ENCODE measurements at places on chromosomes 13 and 19.

- no peak for DNase-seq
Measured at GRCh38 chr13:46380242-46380641, 6.8 kb downstream of the RUBCNL start.

DNA sequence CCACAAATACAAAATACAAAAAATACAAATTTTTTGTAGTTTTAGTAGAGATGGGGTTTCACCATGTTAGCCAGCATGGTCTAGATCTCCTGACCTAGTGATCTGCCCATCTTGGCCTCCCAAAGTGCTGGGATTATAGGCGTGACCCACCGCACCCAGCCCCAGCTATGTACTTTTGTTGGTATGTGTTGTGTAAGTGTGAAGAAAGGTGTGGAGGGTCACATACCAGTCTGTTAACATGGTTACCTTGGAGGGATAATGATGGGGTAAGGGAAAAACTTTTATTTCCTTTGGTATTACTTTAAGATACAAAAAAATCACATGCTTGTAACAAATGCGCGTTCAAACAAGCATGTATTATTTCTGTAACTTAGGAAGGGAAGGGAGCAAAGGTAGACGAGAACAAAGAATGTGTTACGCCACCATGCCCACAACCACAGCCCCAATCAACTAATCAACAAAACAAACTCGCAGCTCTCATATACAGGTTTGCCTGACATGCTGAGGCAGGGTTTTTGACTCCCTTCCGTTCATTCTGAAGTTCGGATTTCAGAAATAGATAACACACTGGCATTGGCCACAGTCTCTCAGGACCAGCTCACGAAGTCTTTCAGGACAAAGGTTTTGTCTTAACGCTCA lies 13.5 kb upstream of the VWA8 start:
- DNase-seq: no peak

DNA sequence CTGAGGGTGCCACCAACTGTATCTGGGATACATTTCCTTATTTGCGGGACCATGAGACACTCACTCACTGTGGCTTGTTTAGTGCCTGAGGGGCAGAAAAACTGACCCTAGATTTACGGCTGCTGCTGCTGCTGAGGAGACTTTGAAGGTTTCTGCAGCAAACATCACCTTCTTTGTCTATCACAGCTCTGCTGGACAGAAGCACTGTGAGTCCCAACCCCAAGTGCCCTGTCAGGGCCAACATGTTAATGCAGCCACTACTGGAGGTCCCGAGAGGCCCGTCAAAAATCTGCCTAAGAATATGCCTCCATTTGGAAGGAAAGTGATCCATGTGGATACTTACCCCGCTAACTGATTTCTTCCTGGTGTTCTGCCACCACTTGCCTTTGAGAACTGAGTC lies 37.3 kb upstream of the UBL3 start:
- DNase-seq: no peak

- DNase-seq: no peak
Measured at GRCh38 chr13:76131551-76131950, 495.4 kb downstream of the LMO7 start.

GRCh38 chr13:33106656-33107360 lies 90.6 kb downstream of the KL start:
- no peak for DNase-seq

DNA sequence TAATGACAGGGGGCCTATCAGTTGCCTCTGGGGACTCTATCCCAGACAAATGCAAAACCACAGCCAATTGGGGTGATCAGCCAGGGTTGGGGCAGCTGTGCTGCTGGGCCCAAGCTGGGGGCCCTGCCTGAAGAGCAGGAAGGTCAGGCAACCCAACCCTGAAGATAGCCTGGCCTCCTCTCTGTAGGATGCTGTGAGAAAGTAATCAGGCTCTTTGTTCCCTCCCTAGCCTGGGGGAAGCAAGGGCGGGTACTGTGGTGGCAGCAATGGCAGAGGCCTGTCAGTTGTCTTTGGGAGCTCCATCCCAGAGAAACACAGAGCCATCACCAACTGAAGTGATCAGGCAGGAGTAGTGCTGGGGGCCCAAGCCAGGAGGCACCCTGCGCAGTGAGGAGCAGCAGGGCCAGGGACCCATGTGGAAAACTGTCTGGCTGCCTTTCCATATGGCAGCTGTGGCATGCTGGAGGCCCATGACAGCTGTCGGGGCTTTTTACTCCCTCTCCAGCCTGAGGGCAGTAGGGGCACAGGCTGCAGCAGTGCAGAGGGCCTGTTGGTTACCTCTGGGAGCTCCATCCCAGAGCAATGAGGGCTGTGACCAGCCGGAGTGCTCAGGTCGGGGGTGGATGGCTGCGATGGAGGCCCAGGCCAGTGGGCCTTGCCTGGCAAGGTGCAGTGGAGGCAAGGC lies 73.6 kb upstream of the ATP12A start:
- no peak for DNase-seq

DNA sequence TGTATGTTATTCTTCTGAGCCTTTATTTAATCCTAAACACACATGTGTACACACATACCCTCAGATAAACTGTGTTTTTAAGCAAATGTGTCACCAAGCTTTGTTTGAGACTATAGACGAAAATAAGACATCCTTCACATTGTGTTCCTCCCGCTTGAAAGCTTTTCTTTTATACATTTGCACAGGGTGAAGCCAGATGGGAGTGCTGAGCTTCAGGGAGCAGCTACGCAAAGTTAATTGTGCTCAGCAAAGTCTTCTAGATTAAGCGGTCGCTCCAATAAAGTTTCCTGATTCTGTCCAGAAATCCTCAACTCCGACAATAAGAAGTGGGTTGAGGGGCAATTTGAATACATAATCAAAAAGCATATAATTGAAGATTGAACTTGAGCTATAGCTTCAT lies 117.2 kb upstream of the ARGLU1 start:
- no peak for DNase-seq

GRCh38 chr13:93496985-93497673 lies 270.5 kb downstream of the GPC6 start:
- DNase-seq: no peak

DNA sequence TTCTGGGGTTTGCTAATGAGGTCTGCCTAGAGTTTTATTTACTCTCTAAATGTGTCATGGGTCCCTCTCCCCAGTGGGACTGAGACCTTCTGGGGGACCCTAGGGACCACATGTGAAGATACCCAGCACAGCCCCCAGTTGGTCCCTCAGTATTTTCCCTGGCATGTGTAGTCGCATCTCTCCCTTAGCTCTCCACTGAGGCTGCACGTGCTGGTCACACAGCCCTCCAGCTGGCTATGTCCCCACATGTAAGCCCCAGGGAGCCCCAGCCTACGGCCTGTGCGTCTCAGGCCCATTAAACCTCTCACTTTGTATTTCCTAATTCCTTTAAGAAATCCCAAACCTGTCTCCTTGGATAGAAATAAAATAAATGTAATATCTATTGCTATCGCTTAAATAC lies 189.6 kb upstream of the TSHZ3 start:
- no peak for DNase-seq

- DNase-seq: no peak
Measured at GRCh38 chr13:89695343-89696257, 1651.9 kb upstream of the MIR17HG start.

DNA sequence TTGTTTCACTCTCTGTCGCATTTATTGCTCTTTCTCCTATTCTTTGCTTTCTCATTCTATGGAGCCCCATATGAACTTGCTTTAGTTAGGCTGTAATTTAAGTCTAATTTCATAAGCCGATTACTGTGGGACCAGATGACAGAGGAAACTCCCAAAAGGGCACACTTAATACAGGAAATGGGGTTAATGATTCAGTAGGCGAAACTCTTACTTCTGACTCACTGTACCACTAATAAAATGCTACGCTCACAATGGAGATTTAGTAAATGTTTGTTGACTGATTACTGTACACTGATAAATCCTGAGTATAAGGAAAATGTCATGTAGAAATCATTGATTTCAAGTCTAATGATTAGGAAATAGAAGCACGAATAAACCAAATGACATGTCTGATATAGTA lies 276.4 kb downstream of the KLF5 start:
- peak; percentile 48 for DNase-seq

DNA sequence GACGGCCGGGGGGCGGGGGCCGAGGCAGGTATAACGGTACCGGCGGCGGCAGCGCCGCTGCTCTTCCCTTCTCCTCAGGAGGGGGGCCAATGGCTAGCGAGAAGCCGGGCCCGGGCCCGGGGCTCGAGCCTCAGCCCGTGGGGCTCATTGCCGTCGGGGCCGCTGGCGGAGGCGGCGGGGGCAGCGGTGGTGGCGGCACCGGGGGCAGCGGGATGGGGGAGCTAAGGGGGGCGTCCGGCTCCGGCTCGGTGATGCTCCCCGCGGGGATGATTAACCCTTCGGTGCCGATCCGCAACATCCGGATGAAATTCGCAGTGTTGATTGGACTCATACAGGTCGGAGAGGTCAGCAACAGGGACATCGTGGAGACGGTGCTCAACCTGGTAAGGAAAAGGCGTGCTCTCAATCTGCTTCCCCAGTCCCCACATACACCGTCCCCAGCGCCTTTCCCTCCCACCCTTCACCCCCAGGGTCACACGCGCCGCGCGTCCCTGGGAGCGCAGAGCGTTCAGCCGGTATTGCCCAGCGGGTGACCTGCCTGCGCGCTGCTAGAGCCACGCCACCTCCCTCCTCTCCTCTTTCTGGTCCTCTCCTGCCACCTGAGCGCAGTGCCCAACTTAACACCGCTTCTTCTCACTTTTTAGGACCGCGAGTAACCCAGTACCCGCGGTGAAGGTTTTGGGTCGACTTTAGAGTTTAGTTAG lies 814 bp downstream of the NBEA start:
- DNase-seq: no peak

DNA sequence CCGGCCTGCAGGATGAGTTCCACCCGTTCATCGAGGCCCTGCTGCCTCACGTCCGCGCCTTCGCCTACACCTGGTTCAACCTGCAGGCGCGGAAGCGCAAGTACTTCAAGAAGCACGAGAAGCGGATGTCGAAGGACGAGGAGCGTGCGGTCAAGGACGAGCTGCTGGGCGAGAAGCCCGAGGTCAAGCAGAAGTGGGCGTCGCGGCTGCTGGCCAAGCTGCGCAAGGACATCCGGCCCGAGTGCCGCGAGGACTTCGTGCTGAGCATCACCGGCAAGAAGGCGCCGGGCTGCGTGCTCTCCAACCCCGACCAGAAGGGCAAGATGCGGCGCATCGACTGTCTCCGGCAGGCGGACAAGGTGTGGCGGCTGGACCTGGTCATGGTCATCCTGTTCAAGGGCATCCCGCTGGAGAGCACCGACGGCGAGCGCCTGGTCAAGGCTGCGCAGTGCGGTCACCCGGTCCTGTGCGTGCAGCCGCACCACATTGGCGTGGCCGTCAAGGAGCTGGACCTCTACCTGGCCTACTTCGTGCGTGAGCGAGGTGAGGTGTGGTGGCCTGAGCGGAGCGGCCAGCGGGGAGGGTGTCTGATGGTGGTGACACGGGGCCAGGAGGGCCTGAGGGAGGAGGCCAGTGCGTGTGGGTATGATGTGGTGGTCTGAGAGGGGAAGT lies 15.5 kb downstream of the NFIC start:
- DNase-seq: no peak

GRCh38 chr19:16836115-16837034 lies 7.2 kb downstream of the SIN3B start:
- DNase-seq: no peak

DNA sequence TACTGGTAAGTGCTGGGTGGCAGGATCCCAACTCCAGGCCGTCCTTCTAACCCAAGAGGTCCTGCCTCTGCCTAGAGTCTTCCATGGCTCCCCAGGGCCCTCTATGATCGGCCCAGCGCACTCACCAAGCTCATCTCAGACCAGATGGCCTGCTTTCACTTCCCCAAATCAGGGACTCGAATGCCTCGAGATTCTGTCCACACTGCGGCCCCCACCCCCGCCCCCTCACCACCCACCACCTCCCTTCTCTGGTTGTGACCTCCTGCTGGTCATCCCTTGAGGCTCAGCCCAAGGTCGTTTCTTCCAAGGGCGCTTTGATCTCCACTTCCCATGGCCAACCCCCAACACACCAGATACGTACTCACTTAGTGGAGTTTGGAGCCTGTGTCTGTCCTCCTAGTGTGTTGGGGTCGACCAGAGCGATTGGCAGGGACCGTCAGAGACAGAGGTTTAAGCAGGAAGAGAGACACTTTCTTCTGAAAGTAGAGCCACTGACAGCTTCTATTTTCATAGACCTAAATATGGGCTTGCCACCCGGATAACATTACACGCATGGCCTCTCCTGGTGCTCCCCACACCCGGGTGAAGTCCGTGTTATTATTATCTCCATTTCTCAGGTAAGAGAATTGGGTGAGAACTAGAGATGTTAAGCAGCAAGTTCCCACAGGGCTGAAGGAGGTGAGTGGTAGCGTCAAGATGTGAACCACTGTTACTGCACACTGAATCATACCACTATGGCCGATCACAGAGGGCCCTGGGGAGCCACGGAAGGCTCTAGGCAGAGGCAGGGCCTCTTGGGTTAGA lies at the start of gene FCER2:
Gene FCER2 (minus strand): TSS at position 478 of the 804 bp plus-strand sequence. CDS start 2,371 bp downstream, outside the sequence.
- no peak for DNase-seq

GRCh38 chr19:42069619-42070351 lies at the start of gene GRIK5:
Gene GRIK5 (minus strand): TSS chr19:42070206. CDS start chr19:42065770, 4,436 bp downstream.
- no peak for DNase-seq

DNA sequence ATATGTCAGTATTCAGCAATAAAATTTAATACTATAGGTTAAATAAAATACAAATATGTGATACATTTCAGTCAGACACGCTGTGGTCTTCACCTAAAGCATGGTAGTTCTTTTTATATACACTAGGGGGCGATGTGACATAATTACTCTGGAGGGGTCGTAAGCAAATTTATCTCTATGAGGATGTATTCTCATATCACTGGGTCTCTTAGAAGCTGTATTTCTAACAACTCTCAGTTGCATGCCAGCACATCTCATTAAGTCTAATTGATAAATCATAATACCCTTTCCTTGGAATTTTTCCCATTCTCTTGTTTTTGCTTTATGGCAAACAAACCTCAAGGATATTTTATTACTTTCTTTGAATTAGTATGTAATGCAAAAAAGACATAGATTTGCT lies 3.9 kb upstream of the PCDH17 start:
- DNase-seq: no peak

DNA sequence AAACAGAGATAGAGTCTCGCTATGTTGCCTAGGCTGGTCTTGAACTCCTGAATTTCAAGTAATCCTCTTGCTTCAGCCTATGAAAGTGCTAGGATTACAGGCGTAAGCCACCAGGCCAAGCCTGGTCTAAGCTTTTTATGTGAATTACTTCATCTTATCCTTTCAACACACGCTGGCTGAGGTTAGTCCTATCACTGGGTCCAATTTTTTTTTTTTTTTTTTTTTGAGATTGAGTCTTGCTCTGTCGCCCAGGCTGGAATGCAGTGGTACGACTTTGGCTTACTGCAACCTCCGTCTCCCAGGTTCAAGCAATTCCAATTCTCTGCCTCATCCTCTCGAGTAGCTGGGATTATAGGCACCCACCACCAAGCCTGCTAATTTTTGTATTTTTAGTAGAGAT lies 10.4 kb downstream of the MYO1F start:
- DNase-seq: no peak

- DNase-seq: no peak
Measured at GRCh38 chr13:50889317-50889716, 20.3 kb upstream of the RNASEH2B start.

- no peak for DNase-seq
Measured at GRCh38 chr13:65605396-65605795, 1624.7 kb downstream of the PCDH9 start.

DNA sequence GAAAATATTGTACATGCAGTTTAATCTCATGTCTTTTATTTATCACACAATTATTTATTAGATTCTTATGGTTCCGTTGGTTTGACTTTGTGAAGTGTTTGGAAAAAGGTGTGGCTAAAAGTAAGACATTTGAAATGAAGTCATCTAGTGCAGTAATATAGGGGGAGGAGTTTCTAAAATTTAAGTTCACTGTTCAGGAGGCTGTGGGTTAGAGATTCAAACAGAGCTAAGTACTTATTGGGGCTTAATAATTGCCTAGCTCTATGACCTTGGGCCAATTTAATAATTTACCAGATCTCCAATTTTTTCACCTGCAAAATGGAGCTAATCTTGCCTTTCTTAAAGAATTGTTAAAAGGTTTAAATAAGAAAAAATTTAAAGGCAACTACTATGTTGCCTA lies 144.6 kb downstream of the NDFIP2 start:
- no peak for DNase-seq
